ENCODE measurements at places on chromosomes 12 and 14.

- DNase-seq = no peak
These were observed 400.8 kb upstream of the PRICKLE1 start for GRCh38 chr12:42990387-42990786.

DNA sequence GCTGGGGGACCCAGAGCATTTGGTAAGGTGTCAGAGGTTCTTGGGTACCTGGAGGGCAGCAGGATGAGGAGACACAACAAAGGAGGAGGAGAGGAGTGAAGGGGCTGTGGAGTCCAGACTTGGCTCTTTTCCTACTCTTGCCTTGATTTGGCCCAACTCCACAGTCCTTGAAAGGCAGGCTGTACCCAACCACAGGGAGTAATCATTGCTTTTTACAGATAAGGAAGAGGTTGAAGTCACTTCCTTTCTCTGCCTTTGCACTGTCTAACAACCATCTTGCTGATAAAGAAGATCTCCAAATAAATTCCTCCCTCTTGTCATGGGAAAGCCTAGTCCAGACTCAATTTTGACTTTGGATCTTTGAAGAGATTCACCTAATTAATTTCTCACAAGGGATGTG is 226.8 kb upstream of the HMGA2 start:
- no peak for DNase-seq

DNA sequence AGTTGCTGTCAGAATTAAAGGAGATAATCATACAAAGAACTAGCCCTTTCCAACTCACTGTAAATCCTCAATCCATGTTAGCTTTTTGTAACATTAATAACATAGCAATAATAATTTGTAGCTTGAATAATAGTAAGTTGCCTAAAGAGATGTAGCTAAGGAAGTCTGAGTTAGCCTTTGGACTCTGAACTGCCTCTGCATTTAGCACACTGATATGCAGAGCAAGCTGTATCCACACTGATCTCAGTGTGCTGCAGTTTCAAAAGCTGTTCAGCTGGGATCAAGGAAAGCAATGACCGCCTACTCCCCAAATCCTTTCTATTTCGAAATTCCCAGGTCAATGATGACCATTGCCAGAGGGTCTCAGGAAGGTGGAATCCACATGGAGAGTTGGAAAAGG is 99.3 kb upstream of the IFNG-AS1 start:
- DNase-seq = no peak

DNA sequence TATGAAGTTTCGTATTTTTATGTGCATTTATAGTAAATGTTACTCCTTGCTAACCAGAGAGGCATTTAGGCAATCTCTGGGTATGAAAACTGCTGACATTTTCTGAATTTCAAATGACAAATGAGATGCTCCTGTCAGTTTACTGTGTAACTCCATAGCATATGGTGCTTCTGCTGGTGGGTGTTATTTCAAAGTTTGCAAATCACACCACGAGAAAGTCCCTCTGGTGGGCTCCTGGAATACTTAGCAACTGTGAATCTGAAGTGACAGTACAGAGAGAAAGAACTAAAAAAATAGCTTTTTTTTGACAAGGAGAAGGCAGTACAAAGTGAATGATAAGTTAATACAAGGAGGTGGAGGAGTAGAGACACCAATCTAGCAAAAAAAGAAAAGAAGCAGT is 161.5 kb downstream of the DERA start:
- no peak for DNase-seq

DNA sequence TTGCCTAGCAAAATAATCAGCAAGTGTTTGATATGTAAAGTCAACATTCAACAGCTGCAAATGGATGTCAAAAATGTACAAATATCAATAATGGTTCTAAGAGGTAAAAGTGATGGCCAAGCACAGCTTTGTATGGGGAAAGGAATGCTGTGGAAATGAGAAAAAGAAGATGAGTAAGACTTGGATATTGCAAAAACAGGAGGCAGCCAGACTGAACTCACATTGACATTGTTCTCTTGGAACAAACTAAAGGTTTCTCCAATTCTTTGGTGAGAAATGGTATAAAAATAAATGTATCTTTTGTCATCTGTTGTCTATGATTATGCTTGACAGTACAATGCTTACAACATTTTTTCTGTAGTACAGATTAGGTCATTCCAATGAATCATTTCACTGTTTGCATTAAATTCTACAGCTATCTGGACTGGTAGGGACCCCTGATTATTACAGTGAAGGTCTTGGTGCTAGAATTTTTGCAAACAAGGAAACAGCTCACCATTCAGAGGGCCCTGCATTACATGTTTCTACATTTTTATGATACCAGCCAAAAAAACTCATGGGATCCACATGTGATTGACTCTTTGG is 465.7 kb downstream of the NOVA1 start:
- no peak for DNase-seq

DNA sequence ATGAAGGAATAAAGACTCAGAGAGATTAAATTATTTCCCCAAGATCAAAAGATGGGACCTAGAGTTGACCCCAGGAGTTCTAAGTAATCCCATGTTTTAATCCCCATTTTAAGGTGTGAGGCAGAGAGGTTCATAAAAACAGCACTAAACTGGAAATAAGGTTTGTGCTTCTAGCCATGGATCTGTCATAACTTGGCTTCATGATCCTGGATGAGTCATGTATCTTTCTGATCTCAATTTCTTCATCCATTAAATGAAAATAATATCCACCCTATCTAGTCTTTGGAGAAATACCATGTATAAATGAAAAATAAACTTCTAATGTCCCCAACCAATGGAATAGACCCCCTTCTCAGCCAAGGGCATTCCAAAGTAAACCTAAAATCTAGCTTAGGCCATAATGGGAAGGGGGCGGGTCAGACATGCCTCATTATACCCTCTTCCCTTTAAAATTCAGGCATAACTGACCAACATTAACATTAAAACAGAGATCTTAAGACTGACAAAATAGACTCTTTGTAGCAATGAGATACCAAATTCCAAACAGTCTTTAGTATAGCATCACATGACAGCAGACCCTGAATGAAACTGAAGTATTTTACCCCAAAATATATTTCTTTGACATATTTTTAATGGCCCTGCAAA is 47.8 kb downstream of the SLC41A2 start:
- no peak for DNase-seq

DNA sequence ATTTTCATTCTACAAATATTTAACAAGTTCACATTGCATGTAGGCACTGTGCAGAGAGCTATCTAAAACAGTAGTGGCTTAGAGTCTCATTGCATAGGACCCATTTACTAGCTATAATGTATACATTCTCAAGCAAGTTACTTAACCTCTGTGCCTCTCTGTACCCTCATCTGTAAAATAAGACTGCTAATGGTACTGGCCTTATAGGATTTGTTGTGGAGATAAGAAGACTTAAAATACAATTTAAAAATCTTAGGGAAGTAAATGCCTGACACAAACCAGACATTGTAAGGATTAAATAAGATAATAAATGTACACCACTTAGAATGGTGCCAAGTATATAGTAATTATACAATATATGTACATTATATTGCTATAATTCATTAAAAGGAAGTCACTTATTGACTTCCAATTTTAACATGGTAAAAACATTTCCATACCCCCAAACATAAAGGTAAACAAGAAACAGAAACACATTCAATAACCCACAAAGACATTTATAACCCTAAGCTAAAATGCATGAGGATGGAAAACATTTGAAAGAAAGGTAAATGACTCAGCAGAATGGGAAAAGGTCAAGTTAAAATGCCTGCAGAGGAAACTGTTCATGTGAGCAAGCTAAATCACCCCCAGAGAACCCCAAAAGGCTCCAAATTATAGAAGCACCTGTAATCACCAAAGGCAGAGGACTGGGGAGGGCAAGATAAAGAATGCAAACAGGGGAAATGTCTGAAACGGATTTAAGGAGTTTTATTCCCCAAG is 30.8 kb downstream of the RPS6KA5 start:
- no peak for DNase-seq

- no peak for DNase-seq
These were observed 268.0 kb downstream of the BTG1 start for GRCh38 chr12:91877456-91878235.

GRCh38 chr12:109433618-109434017 is 43.5 kb downstream of the KCTD10 start:
- DNase-seq = no peak

- no peak for DNase-seq
These were observed 11.1 kb upstream of the NEMF start for GRCh38 chr14:49863487-49864281.

GRCh38 chr14:24915958-24916595 is 133.9 kb downstream of the STXBP6 start:
- no peak for DNase-seq

- DNase-seq = no peak
These were observed 479.4 kb downstream of the VRK1 start for GRCh38 chr14:97276573-97276972.

- no peak for DNase-seq
These were observed 4.1 kb upstream of the PRPF40B start for GRCh38 chr12:49619286-49619685.

DNA sequence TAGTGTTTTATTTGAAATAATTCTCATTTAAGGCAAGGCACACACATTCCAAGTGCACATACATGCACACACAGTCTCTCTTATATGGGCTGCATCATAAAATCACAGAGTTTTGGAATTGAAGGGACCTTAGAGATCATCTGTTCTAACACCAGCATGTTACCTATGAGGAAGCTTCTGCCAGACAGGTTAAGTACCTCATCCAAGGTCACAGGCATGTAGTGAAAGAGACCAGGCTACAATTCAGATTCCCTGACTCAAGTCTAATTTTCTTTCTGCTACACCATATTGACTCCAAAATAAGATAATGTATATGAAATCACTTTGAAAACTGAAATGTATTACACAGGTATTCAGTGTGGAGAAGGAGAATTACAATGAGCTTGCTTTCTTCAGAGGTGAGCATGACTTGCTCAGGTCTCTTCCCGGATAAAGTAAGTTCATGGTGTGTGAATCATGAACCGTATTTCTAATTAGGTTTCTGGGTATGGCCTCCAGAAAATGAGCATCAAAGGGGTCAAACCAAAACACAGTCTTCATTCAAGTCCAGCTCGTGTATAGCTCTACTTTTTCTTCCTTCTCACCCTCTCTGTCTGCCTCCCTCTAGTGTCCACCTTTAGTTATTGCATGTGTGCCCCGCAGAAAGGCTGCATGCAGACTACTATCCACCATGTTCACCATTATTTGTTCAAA is 411.9 kb downstream of the FUT8 start:
- DNase-seq = peak; percentile 19

- no peak for DNase-seq
These were observed 7.8 kb upstream of the NEK9 start for GRCh38 chr14:75134644-75135043.

- DNase-seq = no peak
These were observed 864.6 kb upstream of the FBXO33 start for GRCh38 chr14:40296821-40297220.

GRCh38 chr14:54108481-54109471 is 152.2 kb upstream of the BMP4 start:
- DNase-seq = no peak

DNA sequence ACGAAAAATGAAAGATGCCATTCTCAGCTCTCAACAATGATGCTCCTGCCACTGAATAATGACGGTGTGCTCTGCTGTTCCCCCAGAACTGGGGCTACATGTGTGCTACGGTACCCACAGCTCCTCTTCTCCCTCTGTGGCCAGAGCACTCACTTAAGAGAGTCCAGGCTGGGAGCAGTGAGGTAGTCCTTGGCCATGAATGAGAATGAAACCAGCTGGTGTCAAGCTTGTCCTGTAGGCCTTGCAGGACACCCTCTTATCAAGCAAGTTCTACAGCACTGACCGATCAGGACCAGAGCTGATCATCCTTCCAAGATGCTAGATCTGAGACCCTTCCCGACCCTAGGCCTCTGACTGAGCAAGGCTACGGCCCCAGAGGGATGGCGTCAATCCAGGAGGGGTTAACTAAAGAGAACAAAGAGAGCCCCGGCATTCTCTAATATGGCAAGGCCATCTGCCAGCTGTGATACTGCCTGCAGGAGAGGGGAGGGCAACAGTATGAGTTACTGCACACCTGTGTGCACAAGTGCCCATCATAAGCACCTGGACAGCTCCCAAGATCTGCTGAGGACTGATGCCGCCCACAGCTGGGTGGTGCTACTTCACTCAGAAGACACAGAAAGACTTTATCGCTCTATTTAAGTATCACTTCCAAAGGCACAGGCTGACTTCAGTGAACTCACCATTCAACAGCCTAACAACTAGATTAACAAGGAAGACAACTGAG is 30.5 kb downstream of the APPL2 start:
- no peak for DNase-seq

GRCh38 chr12:94643606-94644005 is 6.8 kb downstream of the TMCC3 start:
- DNase-seq = no peak

DNA sequence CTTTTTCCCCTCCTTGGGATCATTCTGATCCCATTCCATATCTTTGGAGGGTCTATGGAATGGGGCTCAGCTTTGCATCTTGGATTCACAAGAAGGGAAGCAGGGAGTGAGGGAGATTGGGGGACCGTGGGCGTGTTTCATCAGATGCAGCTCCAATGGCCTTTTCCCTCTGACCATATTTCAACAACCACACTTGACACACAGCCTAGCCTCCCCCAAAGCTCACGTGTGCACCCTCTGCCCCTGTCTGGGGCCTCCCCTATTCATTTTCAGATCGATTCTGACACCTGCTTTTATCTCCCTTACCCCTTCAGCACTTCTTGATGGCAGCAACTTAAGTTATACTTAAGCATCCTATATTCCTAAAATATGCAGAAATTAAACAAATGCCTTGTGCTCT is 126.6 kb downstream of the CHST11 start:
- no peak for DNase-seq

GRCh38 chr14:99829450-99829849 is 36.2 kb downstream of the EML1 start:
- no peak for DNase-seq

DNA sequence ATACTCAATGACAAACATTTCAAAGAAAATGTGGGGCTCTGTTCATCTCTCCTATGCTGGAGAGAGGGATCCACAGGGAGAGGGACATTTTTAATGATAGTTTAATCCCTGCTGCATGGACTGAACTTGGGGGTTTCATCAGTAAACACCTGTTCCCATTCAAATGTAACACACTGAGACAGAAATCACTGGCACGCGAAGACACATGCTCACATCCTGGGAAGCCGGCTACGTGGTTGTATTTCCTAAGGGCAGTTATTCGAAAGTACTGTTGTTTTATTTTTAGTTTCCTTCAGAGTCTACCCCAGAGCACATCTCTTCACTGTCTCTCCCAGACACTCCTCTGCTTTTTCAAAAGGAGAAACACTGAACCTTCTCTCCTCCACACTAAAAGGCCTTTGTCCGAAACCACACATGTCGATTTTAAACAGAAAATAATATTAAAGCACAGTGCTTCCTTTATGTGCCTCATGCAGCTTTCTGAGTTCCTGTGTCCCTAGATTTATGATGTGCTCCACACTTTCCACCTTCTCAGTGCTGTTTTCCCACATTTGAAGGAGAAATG is 52.8 kb downstream of the PTHLH start:
- DNase-seq = no peak

GRCh38 chr14:100825713-100826331 is at the start of gene MEG3:
TSS of gene MEG3 (plus strand) at chr14:100826118.
- no peak for DNase-seq

GRCh38 chr14:70416725-70417349 is at the start of gene SYNJ2BP:
TSS of gene SYNJ2BP (minus strand) at chr14:70417090. CDS start at chr14:70416963, 127 bp downstream.
- DNase-seq = peak; percentile 7

- DNase-seq = no peak
These were observed 106.1 kb downstream of the PTPN11 start for GRCh38 chr12:112524676-112525425.

- DNase-seq = no peak
These were observed 49.8 kb upstream of the LRRK2 start for GRCh38 chr12:40175045-40175444.

GRCh38 chr12:18436170-18436569 is 174.9 kb downstream of the PIK3C2G start:
- DNase-seq = no peak

All from activated naive CD8-positive, alpha-beta T cell treated with anti-CD3 and anti-CD28 coated beads, Interleukin-2, amount 50 U/mL, for 16 hours (primary cell).